ENCODE measurements at places on chromosomes 16 and 17.

DNA sequence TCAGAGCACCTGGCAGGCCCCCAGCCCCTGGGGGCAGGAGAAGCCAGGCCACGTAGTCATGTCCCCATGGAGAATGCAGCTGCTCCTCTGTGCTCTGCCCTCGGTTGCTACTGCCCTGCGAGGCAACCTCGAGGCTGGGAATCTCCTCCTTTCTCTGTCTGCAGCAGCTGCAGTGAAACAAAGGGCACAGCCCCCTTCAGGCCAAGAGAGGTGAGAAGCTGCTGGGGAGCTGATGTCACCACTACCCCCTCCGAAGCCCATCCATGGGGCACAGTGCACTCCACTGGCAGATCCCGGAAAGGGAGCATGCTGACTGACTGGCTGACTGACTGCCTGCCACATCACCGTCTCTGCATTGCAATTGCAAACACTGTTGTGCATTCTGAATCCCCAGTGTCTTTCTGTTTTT is 103.7 kb downstream of the GRIN2A start:
- DNase-seq = no peak

DNA sequence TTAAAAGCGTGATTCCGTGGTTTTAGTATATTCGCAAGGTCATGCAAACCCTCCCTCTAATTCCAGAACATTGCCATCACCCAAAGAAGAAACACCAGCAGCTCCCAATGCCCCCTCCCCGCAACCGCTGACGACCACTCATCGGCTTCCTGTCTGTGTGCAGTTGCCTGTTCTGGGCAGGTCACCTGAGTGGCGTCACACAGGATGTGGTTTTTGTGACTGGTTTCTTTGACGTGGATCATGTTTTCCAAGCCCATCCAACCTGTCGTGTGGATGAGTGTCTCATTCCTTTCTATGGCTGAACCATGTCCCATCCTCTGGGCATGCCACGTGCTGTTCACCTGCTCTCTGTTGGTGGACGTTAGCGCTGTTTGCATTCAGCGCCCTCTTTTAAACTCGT is 8.2 kb upstream of the ATP2C2 start:
- DNase-seq = no peak

DNA sequence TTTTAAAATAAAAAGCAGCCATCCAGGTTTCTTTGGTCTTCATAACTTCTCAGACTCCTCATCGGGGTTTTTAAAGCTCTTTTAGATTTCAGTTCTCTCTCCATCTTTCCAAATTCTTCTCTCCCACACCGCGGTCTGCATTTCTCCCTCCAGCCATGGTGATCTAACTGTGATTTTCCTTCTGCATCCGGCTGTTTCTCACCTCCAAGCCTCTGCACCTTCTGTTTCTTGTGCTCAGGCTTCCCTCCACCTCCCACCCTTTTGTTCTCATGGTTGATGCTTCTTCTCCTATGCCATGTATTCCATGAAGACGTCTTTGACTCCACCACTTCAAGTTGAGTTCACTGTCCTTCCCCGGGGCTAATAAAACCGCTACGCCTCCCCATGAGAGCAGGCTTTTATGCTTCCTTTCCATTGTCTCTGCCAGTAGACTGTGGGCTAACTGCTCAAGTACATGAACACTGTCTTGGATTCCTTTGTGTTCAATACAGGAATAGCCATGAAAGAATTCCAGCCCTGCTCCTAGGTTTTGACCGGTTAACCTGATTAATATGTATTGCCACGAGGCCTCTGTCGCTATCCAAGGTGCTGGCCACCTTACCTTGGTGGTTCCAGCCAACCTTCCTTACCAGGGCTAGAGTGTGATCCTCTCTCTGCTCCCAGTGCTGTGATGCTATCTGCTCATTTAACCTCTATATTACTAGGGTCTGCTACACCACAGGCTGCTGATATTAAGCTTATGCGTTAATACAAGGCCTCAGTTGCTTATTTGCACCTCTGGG is 625.1 kb downstream of the HS3ST4 start:
- no peak for DNase-seq

DNA sequence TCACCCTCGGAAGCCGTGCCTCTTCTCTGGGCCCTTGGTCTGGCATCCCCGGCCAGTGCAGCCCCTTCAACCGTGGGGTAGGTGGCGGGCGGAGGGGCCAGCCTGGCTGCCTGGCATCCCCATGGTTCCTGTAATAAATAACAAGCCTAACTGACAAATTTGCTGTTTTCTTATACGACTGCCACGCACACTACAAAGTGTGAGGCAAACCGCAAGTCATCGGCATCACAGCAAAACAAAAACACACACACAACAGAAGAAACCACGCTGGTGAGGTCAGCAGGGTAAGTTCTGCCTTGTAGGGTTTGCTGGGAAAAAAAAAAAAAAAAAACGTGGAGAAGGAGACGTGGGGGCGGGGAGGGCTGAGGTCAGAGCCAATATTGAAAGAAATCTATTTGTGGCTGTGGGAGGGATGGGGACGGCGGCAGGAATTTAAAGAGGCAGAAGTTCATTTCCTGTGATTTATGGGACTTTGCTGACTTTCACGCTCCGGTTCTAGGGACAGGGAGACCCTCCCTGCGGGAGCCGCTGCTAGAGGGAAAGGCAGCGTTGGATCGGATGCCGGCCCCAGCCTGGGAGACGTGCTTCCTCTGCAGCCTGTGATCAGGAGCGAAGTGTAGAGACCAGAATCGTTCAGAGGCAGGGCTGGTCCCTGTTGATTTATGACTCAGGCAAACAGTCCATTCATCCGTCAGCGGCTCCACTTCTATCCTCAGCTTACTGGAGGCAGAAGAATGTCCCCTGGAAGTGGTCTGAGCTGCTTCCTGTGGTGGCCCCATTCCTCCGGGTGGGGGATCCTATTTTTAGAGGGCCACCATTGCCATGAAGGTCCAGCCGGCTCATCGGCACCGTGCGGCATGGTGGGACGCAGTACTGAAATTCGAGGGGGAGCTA is 162.8 kb downstream of the FOXL1 start:
- DNase-seq = peak; percentile 70

GRCh38 chr17:77150196-77150595 is 9.4 kb downstream of the SEC14L1 start:
- DNase-seq = no peak

DNA sequence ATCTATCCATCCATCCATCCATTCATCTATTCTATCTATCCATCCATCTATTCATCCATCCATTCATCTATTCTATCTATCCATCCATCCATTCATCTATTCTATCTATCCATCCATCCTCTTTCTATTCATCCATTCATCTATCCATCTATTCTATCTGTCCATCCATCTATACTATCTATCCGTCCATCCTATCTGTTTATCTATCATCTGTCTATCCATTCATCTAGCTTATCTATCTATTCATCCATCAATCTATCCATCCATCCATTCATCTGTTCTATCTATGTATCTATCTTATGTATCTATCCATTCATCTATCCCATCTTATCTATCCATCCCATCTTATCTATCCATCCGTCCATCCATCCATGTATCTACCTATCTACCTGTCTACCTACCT is 8.8 kb downstream of the RNF213 start:
- no peak for DNase-seq

DNA sequence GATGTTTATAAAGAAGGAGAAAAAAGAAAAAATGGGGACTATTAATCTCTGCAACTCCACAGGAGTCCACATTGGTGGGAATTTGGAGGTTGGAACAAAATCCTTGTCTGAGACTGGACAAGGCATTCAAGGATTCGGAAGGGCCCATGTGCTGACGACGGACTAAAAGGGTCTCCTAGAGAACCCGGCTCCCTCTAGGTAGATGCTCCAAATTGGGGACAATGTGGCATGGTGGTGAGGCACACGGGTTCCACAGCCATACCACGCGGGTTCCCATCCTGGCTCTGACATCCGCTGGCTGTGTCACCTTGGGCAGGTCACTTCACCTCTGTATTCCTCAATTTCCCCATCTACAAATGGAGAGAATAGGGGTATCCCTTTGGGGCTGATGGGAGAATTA is 227.4 kb downstream of the C16orf78 start:
- DNase-seq = no peak

DNA sequence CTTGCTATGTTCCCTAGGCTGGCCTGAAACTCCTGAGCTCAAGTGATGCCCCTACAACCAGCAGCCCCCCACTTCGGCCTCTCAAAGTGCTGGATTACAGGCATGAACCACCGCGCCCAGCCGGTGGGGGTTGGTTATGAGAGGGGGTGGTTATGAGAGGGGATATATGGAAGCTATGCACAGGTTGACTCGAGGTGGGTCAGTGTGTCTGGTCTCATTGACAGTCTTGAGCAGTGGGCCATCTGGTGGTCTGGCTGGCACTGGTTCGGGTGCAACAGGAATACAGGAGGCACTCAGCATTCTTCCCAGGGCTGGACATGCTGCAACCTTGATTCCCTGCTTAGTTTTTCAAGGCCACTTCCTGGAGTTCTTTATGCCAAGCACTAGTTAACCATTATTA is 5.6 kb upstream of the STX1B start:
- no peak for DNase-seq

GRCh38 chr16:86894029-86894567 is 315.7 kb downstream of the FOXL1 start:
- no peak for DNase-seq

DNA sequence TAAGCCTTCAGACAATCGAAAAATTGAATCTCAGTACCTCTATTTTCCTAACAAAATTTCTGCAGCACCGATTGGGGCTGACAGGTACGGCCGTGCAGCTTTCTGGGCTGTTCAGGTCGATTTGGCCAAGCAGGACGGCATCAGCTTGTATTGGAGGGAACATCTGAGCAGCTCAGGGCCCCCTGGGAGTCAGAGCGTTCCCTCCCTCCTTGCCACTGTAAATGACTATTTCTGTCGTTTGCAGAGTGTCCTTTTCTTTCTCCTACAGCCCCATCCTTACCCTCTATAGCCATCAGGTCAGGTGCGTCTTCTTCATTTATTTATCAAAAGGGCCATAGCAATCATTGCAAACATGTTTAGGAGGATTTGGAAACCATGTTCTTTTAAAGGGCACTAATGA is 731.1 kb downstream of the WWOX start:
- no peak for DNase-seq

Data from femur (tissue), 1 donor.